ENCODE measurements at places on chromosomes 4 and X.

GRCh38 chr4:62601737-62602136 is 1401.6 kb downstream of the ADGRL3 start:
- no peak for DNase-seq

DNA sequence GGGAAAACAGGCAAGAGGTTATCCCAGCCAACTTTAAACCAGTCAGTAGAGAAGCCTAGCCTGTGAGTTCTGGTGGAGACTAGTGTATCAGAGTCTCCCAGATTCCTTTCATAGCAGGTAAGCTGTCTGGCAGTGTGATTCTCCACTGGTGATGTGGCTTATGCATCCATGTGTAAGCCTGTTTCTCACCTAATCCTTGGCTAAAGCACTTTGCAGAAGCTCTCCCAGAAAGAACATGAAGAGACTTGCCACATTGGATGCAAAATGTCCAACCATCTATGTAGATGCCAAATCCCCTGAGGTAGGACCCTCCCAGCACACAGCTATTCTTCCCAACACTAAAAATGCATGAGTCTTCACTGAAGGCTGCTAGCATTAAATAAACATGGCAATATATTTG is 111.7 kb downstream of the CHRNA9 start:
- no peak for DNase-seq

DNA sequence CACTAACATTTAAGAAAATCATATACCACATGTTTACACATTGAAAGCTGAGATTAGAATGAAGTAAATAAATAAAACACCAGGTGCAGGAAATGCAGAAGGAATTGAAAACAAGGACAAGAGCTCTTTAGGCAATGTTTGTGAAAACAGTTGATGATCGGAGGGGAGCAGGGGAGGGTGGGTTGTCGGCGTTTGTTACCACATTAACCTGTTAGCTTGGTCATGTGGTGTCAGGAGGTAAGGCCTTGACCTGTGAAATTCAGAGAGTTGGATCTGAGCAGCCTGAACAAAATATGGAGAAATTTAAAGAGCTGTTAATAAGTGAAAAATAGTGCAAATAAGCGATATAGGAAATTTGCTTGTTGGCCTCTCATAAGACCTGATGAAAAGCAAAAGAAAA is 759.9 kb downstream of the PDHA2 start:
- DNase-seq: no peak

DNA sequence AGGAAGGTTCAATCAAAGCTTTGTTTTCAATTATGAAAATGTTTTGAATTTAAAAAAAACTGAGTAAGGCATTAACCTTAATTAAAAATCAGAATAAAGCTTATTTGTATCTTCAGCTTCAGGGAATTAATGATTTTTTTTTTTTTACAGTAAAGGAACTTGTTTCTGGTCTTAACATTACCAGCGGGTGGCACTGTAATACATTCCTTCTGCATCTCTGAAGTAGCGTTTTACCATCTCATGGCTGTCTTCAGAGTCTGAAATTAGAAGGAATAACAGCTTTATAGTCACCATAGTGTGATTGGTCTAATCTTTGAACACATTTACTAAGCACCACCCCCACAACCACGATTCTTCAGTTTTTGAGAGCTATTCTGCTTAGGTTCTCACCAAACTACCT is 102.6 kb downstream of the IL1RAPL2 start:
- peak; percentile 20 for DNase-seq

- no peak for DNase-seq
Measured at GRCh38 chr4:139374251-139374650, 72.0 kb upstream of the NDUFC1 start.

- no peak for DNase-seq
Measured at GRCh38 chrX:123313486-123313885, 129.4 kb downstream of the GRIA3 start.

GRCh38 chr4:184255361-184255760 is 37.7 kb upstream of the ENPP6 start:
- DNase-seq: peak; percentile 63

DNA sequence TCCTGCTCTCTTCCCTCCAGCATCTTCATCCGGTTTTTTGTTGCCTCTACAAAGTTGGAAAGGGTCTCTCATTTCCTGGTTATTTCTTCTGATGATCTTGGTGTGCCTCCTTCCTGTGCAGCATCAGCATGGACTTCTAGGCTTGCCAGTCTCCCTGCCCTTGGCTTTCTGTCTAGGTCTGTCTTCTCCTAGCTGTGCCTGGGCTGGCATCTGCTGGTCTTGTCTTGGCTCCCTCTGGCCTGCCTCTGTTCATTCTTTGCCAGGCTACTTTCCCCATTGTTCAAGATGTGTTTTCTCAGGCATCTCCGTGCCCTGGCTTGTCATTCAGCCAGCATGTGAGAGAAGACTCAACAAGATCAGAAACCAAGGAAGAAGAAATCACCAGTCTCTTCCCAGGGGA is 9.7 kb downstream of the ZNF275 start:
- no peak for DNase-seq

GRCh38 chr4:153154007-153154975 is 50.0 kb upstream of the TRIM2 start:
- no peak for DNase-seq

GRCh38 chr4:145934434-145935047 is 4.1 kb downstream of the ZNF827 start:
- DNase-seq: no peak

DNA sequence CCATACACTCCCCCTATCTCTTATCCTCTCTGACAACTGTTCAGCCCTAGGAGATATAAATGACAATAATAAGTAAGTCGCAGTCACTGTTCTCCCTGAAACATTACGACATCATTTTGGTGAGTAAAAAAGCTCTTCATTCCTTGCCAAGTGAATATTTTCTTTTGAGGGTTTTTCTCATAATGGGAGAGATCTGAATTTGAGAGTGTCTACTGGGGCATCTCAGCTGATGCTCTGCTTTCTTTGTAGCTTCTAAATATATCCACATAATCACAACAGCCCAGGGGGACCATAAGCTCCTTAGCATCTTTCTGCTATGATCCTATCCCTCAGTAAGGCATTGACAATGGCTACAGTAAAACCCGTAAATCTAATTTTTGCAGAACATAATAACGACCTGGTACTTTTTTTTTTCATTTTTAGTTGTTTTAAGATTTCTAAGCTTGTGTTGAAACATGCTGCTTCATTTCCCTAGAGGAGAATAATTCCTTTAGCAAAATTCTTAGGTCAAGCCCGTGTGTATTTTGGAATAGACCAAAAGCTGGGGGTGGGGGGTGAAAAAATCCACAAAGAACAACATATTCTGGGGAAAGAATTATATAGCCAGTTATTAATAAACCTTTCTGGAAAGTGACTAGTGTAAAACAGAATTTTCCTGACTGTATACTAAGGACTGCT is 78.1 kb upstream of the GPM6B start:
- peak; percentile 18 for DNase-seq

DNA sequence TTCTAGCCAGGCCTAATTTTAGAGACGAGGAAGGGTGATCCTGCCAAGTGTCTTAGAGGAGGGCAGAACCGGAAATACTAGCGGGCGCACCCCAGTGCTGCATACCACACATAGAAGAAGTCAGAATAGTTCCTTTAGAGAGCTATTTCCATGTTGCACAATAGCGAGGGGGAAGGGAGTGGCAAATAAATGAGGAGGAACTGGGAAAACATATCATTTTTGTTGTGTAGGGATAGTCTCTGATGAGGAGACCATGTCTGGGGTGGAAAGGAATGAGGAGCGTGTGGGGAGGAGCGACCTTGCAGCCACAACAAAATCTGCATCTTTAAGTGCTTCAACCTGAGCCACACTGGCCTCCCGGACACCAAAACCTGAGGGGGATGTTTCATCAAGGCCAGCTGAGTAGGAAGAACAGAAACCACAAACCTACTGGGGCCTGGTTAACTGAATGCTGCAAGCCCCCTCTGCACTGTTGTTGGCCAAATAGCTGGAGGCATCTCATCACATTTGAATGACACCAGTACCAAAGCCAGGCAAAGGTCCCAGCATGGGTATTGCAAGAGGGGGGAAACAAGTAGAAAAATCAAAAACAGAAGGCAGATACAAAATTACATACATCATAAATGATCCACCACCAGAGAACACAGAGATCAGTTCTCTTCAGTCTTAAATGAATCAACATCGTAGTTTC is 26.7 kb upstream of the C1QTNF7 start:
- peak; percentile 42 for DNase-seq
